ENCODE measurements at places on chromosomes 1 and 21.

DNA sequence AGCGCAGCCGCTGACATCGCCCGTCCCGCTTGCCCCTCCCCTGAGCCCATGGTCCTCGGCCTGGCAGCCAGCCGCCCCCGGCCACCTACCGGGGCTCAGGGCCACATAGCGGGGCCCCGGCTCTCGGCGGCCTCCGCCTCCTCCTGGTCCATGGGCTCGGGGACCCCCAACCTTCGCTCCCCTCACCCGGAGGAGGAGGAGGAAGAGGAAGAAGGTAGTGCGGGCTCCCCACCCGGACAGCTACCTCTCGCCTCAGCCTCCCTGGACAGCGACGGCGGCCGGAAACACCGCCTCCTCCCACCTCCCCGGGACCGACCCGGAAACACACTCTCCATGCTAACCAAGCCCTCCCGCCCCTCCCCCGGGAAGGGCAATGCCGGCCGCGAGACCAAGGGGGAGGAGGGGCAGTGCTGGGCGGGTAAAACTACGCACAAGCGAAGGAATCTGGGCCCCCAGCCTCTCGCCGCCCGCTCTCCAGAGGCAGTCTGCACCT is at the start of gene KIAA0319L:
KIAA0319L (minus strand) TSS at position 286 of the 493 bp plus-strand sequence. CDS start 2,912 bp downstream, outside the sequence.
- no peak for DNase-seq

- DNase-seq, result no peak
These were observed 14.0 kb downstream of the BCAR3 start for GRCh38 chr1:93667642-93668041.

- no peak for DNase-seq
These were observed 25.7 kb downstream of the CTH start for GRCh38 chr1:70436622-70437251.

DNA sequence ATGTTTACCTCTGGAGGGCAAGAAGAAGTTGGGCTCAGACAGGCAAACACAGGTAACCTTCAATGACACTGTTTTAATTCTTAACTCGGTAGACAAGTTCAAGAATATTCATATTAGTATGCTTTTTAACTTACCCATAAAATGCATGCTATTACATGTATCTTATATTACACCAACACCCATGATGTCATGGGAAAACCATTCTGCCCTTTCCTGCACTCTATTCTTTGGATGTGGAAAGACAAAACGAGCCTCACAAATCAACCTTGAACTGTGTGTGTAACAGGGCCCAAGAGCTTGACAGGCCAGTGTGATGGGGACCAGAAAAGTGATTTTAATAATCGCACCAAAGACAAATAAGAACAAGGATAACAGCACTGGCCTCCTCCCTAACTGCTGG is 22.6 kb upstream of the RAP1GAP start:
- DNase-seq, result no peak

DNA sequence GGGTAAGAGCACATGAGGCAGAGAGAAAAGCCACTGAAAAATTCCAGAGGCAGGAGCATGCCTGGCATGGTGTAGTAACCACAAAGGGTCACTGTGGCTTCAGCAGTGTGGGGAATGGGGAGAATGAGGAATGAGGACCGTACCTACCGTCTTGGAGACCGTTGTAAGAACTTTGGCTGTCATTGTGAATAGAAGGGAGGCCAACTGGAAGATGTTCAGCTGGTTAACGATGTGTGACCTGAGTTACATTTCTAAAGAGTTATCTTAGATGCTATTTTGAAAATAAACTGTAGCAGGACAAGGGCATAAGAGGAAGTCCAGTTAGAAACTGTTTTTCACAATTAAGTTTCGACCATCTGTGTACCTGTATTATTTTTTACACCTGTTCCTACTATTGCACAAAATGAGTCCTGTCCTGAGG is 365.5 kb upstream of the SGIP1 start:
- no peak for DNase-seq

DNA sequence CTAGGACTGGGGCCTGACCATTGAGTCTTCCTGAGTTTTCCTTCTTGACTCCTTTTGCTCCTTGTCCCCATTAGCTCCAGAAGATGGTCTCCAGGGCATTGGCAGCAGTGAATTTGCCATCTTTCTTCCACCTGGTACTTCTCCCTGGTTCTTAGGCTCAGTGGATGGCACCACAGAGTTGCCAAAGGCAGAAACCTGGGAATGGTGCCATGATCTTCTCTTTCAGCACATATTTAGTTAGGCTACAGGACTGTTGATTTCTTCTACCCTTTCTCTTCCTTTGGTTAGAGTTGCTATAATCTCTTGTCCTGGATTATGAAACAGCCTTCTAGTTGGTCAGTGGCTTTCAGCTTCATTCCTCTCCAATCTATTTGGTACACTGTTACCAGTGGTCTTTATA is 6.2 kb downstream of the ZBTB40 start:
- no peak for DNase-seq

- no peak for DNase-seq
These were observed 317.0 kb downstream of the HHAT start for GRCh38 chr1:210645582-210646257.

DNA sequence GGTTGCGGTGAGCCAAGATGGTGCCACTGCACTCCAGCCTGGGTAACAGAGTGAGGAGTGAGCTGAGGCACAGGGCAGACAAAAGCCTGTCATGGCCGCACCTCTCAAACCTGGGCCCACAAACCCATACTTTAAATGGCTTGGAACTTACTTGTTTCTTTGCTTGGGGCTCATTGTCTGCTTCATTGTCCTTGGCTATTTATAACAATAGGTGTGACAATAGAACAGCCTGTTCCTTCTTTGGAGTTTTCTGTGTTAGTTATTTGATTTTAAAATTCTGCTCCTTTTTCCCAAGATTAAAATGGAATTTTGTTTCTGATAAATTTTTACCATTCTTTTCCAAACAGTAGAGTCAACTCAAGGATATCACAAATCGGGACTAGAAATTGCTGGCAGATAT is 94.7 kb downstream of the PBX1 start:
- DNase-seq, result no peak

DNA sequence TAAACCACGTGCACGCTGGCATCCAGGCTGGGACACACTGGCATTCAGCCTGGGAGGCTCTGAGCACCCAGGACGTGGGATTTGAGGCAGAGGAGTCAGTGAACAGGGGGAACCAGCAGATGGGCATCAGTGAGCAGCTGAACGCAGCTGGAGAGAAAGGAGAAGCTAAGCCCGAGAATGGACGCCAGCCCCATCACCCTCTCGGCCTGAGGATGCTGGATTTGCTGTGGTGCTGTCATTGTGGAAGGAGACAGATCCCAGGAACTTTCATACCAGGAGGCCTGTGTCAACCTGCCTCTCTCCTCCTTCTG is 132.8 kb downstream of the PGBD5 start:
- no peak for DNase-seq

DNA sequence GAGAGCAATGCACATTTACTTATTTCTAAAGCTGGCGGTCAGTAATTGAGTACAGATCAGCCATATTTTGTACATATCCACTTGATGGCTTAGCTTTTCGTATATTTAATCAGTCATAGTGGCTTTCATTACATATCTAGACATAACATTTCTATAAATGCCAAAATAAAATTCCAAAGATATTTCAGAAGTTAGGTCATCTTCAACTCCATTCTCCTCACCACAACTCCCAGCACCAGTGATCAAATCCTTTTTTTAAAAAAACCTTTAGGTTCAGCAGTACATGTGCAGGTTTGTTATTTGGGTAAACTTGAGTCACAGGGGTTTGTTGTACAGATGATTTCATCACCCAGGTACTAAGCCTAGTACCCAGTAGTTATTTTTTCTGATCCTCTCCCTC is 53.9 kb upstream of the GNG4 start:
- no peak for DNase-seq

GRCh38 chr1:44077421-44077820 is 41.2 kb upstream of the KLF17 start:
- DNase-seq, result no peak

- DNase-seq, result no peak
These were observed 140.2 kb upstream of the RUNX1 start for GRCh38 chr21:35189077-35189863.

GRCh38 chr1:19533626-19534025 is 48.3 kb upstream of the CAPZB start:
- no peak for DNase-seq

- DNase-seq, result no peak
These were observed 15.5 kb downstream of the TENT5C start for GRCh38 chr1:117621316-117621715.

DNA sequence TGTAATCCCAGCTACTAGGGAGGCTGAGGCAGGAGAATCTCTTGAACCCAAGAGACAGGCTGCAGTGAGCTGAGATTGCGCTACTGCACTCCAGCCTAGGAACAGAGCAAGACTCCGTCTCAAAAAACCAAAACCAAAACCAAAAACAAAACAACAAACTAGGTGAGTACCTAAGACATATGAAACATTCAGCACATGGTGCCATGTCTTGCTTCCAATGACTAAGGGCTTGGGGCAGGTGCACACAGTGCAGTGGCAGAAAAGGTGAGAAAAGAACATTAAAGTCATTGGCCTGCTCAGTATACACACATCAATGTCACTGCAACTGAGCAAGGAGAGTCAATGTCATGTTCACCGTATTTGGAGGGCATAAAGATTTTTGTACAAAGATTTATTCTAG is 4.1 kb upstream of the ACTA1 start:
- no peak for DNase-seq

DNA sequence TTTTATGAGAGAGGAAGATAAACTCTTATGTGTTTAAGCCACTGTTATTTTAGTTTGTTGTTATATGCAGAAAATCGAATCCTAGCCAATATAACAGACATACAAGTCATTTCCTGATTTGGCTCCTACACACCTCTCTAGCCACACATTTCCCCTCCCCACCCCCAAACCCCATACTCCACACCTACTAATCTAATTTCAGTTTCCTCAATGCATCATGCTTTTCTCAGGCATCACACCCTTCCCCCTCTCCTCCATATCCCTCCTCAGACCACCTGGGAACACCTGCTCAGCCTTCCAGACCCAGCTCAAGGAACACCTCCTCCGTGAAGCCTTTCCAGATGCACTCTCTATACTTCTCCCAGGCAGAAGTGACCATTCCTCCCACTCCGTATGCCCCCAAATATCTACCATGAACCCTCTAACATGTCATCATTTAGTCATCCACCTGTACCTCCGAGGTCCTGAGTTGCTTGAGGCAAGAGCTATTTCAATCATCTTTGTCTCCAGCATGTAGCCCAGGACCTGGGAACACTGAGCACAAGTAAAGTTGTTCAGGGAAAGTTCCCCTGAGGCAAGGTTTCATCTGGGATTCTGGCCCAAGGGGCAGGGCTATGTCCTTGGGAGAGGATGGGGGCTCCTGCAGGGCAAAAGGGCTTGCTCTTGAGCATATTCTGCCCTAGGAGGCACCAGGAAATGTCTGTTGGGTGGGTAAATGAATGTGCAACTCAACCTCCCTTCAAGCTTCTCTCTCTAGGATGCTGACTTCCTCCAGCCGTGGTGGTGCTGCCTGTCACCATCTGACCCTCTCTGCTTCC is 126.8 kb downstream of the HIVEP3 start:
- DNase-seq, result no peak

GRCh38 chr1:232378266-232379062 is 251.5 kb downstream of the SIPA1L2 start:
- no peak for DNase-seq

DNA sequence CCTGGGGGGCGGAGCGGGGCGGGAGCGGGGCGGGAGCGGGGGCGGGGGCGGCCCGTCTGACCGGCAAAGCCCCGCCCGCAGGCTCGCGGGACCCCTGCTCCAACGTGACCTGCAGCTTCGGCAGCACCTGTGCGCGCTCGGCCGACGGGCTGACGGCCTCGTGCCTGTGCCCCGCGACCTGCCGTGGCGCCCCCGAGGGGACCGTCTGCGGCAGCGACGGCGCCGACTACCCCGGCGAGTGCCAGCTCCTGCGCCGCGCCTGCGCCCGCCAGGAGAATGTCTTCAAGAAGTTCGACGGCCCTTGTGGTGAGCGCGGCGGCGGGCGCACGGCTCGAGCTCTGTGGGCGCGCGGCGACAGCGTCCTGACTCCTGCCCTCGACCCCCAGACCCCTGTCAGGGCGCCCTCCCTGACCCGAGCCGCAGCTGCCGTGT is 21.2 kb downstream of the AGRN start:
- DNase-seq, result no peak

- no peak for DNase-seq
These were observed 260.0 kb upstream of the BEND5 start for GRCh38 chr1:49036700-49037099.

DNA sequence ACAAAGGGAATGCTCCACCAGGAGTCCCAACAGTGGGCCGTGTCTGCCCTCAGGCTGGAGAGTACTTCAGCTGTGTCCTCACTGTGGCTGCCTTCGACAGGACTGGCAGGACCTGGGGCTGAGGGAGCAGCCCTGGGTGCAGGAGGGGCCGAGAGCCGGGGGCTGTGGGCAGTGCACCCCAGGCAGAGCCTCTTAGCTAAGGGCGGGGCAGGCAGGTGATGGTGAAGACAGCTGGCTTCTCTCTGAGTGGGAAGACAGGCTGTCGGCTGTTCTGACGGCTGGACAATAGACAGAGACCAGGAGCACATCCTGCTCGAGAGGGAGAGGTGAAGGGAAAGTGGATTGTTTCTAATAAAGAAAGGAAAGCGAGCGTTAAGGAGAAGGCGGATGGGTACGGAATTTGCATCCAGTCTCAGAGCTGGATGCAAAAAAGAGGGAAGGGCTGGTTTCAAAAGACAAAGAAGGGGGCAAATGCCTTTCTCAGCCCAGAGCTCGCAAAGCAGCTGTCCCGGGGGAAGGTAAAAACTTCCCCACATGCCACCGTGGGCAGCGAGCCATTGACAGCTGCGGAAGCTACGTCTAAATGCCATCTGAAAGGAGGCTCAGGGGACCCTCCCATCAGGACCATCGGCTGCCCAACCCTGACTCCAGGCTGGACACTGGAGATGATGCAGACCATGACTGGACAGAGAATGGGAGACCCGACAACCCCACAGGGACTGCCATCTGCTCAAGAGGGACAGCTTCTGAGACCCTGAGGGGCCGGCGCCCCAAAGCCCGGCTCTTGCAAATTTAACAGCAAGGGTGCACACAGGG is 92.0 kb downstream of the STUM start:
- DNase-seq, result no peak

DNA sequence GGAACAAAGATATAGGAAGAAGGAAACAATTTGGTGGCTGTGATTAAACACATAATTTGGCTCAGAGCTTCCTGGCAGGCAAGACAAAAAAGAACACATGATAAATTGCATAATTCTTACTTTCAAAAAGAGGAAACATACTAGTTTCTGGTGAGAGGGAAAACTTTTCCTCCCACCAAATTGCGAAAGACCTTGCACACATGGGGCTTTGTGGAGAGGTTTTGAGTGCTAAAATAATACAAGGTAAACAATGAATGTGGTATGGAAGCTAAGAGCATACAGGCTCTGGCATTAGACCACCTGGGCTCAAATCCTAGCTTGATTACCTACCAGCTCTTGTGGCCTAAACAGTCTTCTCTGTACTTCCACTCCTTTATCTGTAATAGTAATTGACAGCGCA is 140.2 kb upstream of the HOOK1 start:
- no peak for DNase-seq

- DNase-seq, result no peak
These were observed 36.0 kb upstream of the SLC19A1 start for GRCh38 chr21:45578176-45578801.

DNA sequence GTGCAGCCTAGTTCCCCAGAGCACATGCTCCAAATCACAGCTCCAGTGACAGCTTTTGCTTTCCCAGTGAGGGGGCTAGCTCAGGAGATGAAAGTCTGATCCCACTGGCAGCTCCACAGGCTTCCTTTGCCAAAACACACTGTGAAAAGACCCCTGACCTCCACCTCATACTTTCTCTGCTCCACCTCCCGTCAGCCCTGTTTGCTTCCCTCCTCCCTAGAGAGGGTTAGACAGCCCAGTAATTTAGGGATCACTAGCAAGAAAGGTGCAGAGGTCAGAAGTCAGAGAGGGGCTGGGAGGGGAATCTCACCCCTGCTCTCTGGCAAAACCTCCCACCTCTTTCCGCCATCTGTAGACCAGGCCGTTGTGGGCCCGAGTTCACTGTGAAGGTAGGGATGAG is 62.8 kb downstream of the PLXNA2 start:
- no peak for DNase-seq
